ENCODE measurements at places on chromosomes 13 and 19. TPM values are rescaled to one million over a fixed set of nuclear protein-coding genes. Genes with fewer than 3 reads are reported as not detected.

GRCh38 chr13:47564041-47564440 lies 437.0 kb downstream of the SUCLA2 start:
- no peak for DNase-seq

DNA sequence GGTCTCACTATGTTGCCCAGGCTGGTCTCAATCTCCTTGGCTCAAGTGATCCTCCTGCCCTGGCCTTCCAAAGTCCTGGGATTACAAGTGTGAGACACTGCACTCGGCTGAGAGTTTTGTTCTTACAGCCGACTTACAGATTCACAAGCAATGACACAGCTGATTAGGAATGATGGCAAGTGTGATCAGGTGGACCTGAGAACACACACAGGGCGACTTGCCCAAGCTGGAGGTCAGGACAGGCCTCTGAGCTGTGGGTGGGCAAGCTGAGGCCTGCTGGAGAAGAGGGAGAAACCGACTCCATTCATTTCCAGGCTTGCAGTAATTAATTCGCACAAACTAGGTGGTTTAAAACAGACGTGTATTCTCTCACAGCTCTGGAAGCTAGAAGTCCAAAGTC lies 8.1 kb upstream of the ATG4D start:
- DNase-seq, result no peak

DNA sequence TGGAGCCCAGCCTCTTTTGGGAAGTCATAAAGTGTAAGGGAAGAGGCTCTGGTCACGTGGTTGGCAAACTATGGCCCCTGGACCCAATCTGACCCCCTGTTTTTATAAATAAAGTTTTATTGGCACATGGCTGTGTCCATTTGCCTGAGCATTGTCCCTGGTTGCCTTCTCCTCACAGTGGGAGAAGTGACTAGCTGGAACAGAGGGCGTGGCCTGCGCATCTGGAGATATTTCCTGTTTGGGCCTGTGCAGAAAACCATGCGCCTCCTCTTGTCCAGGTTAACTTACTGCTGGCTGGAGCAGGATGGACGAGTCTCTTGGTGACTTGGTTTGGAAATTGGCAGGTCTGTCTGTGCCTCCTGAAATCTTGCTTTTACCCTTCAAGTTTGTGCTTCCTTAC lies 48.3 kb downstream of the KDM4B start:
- DNase-seq, result no peak

DNA sequence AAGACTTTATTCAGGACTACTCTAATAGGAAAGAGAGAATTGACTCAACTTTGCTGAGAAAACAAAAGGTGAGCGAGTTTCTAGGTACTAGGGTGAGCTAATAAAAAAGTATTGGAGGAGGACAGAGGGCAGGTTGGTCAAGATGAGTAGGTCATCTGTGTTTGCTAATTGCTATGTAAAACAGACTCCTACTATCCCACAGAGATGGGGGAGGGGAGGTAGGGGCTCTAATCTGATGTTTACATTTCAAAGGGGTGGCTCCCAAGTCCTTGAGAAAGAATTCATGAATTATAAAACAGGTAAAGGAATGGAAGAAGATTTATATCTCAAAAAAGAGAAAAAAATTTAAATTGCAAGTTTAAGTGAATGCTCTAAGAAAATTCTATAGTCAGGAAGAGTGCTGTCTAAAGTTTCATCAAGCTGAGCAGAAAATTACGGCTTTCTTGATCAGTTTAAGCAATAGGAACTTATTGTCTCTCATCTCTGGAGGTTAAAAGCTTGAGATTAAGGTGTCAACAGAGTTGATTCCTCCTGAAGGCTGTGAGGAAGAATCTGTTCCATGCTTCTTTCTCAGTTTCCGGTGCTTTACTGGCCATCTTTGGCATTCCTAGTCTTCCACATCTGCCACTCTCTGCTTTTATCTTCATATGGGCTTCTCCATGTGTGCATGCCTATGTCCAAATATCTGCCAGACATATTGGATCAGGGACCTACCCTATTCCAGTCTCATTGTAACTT lies 790.3 kb downstream of the SLITRK5 start:
- DNase-seq, result no peak

DNA sequence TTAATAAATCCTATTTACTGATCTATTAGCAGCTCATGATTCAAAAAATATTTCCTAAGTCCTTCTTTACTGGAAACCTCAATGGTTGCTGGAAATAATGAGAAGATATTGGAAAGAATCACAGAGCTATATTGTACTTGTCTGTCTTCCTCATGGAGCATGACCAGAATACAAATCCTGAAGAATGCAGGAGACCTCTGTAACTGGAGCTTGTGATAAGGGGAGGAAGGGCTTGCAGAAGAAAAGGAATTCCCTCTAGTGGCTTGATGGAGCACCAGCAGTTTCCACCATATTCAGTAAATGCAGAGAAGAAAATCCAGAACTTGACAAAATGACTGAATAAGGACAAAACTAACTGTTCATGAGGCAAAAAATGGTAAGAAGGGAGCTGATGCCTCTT lies 1333.1 kb downstream of the EFNB2 start:
- peak; percentile 51 for DNase-seq

DNA sequence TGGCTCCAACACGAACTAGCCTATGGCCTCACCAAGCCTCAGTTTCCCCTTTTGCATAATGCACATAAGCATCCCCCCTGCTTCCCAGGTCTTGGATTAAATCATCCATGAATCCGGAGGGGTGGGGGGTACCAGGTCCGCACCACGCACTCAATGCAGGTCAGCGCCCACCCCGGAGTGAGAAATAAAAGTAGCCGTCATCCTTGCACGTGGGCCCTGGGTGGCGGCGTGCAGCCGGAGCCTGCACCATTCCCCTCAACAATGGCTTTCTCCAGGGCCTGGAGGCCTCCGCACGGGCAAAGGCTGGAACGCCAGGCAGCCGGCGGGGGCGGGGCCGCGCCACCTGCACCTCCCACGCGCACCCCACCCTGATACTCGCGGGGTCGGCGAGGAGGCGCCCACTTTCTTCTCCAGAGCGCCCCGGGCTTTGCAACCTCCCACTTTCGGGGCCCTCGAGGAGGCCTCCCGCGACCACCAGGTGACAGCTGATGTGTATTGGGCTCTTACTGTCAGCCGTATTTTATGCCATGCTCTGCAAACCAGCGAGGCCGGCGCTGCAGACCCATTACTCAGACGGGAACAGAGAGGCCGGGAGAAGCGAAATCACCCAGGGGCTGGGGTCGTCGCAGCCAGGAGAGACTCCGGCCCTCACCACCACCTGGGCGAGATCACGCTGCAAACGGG lies 767 bp upstream of the GADD45B start:
- peak; percentile 58 for DNase-seq

The ZNF146 gene
- 21.0 TPM for polyA plus RNA-seq

All from kidney (tissue), 22 donors.